Body of pancreas (tissue), 4 donors: ENCODE measurements at places on chromosomes 2 and 18. TPM values are rescaled to one million over a fixed set of nuclear protein-coding genes. Genes with fewer than 3 reads are reported as not detected.

DNA sequence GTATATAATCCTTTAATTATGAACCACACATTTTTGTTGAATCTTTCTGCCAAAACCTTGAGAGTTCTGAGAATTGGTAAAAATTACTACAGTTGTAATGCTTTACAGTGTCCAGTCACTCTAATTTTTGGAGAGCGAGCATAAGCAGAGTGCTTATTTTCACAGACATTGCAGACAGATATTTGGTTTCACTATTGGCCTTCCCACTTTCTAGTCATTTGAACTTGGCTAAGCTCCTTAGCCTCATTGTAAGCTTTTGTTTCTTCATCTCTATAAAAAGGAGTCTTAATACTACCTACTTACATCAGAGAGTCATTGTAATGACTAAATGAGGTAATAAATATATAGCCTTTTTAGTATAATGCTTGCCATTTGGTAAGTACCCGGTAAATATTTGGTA lies 80.4 kb downstream of the LCLAT1 start:
- H3K4me3 ChIP-seq: no peak overlapping the region
- no peaks in the 10 kb centered on the region for H3K4me1 ChIP-seq
- no peaks in the 10 kb centered on the region for H3K27me3 ChIP-seq
- no peak for DNase-seq

DNA sequence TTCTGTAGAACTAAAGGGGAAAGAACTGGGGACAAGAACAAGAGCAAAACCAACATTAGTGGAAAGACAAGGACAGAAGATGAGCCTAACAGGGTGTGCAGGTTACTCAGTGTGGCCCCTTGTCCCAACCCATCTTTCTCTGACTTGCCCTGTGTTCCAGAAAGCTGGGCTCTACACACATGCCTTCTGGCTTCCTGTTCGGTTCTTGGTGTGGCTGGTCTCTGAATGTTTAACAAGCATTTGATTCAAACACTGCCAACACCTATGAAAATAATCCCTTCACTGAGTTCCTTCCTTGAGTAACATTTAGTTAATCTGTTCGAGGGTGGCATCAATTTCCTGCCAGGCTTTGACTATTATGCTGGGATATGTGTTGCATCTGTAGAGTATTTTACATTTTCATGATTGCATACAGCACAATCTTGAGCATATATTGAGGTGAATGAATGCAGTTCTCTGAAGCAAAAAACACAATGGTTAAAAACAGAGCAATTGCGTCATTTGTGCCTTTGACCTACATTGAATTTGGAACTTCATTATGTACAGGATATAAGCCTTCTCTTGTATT lies 83.3 kb downstream of the MBD2 start:
- no peak overlapping the region for H3K27ac ChIP-seq
- H3K4me1 ChIP-seq: no peaks in the 10 kb centered on the region
- no peaks in the 10 kb centered on the region for H3K36me3 ChIP-seq
- H3K27me3 ChIP-seq: no peaks in the 10 kb centered on the region

- H3K4me3 ChIP-seq: no peak overlapping the region
- no peak overlapping the region for H3K27ac ChIP-seq
- no peak for DNase-seq
- H3K4me1 ChIP-seq: peaks cover 14% of the 10 kb centered on the region
- no peaks in the 10 kb centered on the region for H3K27me3 ChIP-seq
These were observed 69.3 kb upstream of the HPCAL1 start for GRCh38 chr2:10233131-10234012.

GRCh38 chr2:135546436-135546835 lies 15.2 kb downstream of the R3HDM1 start:
- no peak overlapping the region for H3K27ac ChIP-seq
- H3K27me3 ChIP-seq: no peaks in the 10 kb centered on the region
- H3K4me3 ChIP-seq: no peak overlapping the region
- no peaks in the 10 kb centered on the region for H3K4me1 ChIP-seq

DNA sequence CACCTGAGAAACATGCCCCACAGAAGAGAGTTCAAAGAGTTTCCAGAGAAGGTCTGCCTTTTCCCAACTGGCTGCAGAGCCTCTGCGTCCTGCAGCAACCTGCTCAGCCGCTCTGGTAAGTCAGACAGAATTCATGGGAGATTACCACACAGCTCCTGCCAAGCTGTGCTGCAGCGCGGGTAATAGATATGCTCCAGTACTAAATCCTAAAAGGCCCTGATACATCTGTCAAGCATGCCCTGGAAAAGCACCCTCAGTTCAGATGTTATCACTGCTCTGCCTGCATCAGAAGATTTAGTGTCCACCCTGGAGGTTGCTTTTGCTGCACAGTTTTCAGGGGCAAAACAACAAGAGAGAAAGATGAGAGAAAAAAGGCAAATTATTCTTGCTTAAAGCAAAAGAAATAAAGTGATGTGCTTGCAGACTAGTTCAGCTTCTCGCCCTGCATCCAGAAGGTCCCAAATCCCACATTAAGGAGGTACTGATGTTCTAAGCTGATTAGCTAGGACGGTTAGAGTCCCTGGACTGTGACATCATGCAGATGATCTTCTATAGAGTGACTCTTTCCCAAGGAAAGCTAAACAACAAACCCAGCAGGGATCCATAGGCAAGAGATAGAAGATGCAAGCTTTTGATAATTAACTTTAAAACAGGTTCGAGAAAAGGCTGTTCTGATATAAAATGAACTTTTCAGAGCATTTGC lies 488.6 kb downstream of the BCL11A start:
- no peak overlapping the region for H3K4me3 ChIP-seq
- no peak overlapping the region for H3K27ac ChIP-seq
- no peaks in the 10 kb centered on the region for H3K36me3 ChIP-seq

GRCh38 chr2:63981702-63982103 lies 37.5 kb downstream of the VPS54 start:
- H3K4me1 ChIP-seq: peaks cover 28% of the 10 kb centered on the region
- no peak for DNase-seq
- no peak overlapping the region for H3K4me3 ChIP-seq
- H3K36me3 ChIP-seq: peaks cover 3% of the 10 kb centered on the region

ACADL gene
- total RNA-seq: 56.6 TPM

OTOS gene
- not detected for total RNA-seq

CABYR gene
- total RNA-seq: not detected

ASB18 gene
- not detected for total RNA-seq
